ENCODE measurements at places on chromosomes 11 and 22.

GRCh38 chr11:61037441-61038093 is 64.7 kb upstream of the CD5 start:
- peaks cover 6% of the 10 kb centered on the region for H3K4me1 ChIP-seq
- no peak overlapping the region for H3K27ac ChIP-seq
- no peak overlapping the region for H3K4me3 ChIP-seq
- H3K27me3 ChIP-seq, result no peaks in the 10 kb centered on the region
- DNase-seq, result no peak

DNA sequence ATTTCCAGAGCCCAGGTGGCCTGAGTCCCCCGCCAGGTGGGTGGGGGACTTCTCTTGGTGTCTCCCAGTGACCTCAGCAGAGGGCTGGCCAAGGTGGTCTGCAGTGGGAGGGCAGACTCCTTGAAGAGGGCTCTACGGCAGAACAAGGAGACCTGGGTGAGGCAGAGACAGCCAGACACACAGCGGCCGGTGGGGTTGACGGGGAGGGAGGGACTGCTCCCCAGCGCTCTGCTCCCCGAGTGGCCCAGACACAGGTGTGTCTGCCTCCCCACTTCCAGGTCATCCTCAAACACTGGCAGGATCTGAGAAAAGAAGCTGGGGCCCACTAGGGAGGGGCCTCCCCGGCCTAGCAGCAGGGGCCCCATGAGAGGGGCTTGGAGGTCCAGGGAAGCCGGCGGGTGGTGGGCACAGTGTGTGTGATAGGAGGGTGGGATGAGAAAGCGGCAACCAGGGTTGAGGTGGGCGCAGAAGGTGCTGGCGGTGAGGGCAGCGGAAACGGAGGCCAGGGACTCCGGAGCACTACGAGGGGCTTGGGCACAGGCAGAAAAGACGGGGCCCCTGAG is 30.1 kb downstream of the SYT7 start:
- no peak for DNase-seq
- no peak overlapping the region for H3K4me3 ChIP-seq
- no peaks in the 10 kb centered on the region for H3K36me3 ChIP-seq
- H3K4me1 ChIP-seq, result no peaks in the 10 kb centered on the region

GRCh38 chr11:78656984-78657383 is 82.3 kb upstream of the NARS2 start:
- H3K4me3 ChIP-seq, result no peak overlapping the region
- DNase-seq, result no peak
- no peaks in the 10 kb centered on the region for H3K36me3 ChIP-seq
- no peaks in the 10 kb centered on the region for H3K27me3 ChIP-seq
- no peak overlapping the region for H3K27ac ChIP-seq
- H3K4me1 ChIP-seq, result peaks cover 2% of the 10 kb centered on the region

DNA sequence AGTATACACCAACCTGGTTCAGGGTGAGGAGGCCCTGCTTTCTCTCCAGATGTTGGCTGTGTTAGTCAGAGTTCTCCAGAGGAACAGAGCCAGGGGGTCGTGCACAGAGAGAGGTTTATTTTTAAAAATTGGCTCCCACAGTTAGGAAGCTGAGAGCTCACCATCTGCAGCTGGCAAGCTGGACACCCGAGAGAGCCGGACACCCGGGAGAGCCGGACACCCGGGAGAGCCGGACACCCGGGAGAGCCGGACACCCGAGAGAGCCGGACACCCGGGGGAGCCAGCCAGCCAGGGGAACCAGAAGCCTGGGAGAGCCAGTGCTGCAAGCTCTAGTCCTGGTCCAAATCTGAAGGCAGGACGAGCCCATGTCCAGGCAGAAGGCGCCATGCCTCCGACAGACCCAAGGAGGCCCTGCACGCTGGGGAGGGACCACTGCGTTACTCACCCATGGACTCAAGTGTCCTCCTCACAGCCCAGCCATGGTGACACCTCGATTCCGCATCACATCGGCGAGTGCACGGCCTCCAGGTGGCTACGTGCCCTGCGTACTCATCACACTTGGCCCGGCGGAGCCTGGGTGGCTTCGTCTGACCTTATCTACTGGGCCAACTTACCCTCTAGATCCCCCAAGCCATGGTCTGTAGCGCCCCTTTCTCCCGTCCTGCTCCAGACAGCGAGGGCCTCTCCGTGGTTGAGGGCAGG is 99.0 kb downstream of the BRD1 start:
- DNase-seq, result peak; percentile 57
- H3K4me3 ChIP-seq, result no peak overlapping the region
- no peak overlapping the region for H3K27ac ChIP-seq
- no peaks in the 10 kb centered on the region for H3K36me3 ChIP-seq

GRCh38 chr22:46828323-46828900 is 66.0 kb downstream of the TBC1D22A start:
- H3K27ac ChIP-seq, result peak overlapping the region; percentile 97
- no peaks in the 10 kb centered on the region for H3K27me3 ChIP-seq
- no peaks in the 10 kb centered on the region for H3K36me3 ChIP-seq
- H3K4me1 ChIP-seq, result peaks cover 37% of the 10 kb centered on the region

DNA sequence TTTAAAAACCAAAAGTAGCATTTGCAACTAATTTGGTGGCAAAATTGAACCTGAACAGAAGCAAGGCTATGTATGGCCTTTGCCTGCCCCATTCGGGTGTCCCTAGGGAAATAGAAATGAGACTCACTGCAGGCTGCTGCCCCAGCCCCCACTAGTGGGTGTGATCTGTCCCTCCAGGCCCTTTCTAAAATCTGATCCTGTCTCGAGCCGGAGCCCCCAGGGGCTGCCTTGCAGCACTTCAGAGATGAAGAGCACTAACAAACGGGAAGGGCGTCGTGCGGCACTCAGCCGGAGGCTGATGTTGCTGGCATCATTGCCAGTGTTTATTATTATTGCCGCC is 43.2 kb downstream of the CD82 start:
- no peaks in the 10 kb centered on the region for H3K4me1 ChIP-seq
- peaks cover 25% of the 10 kb centered on the region for H3K36me3 ChIP-seq
- H3K27ac ChIP-seq, result no peak overlapping the region
- H3K27me3 ChIP-seq, result no peaks in the 10 kb centered on the region

DNA sequence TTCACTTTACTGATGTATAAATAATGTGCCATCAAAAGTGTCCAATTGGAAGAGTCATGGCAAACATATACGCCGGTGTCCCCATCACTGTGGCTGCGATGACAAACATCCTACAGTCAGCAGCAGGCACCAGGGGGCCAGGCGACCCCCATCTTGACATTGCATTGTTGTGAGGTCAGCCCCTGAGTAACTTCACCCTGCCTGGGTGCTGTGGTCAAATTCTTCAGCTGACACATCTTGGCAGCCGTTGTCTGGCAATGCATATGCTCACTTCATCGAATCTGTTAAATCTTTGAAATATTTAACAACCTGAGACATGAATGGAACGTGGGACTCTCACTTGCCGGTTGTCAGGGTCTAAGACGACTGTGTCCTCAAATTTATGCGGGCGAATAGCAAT is 430.9 kb downstream of the BRD1 start:
- H3K4me3 ChIP-seq, result no peak overlapping the region
- no peak overlapping the region for H3K27ac ChIP-seq
- no peaks in the 10 kb centered on the region for H3K36me3 ChIP-seq

DNA sequence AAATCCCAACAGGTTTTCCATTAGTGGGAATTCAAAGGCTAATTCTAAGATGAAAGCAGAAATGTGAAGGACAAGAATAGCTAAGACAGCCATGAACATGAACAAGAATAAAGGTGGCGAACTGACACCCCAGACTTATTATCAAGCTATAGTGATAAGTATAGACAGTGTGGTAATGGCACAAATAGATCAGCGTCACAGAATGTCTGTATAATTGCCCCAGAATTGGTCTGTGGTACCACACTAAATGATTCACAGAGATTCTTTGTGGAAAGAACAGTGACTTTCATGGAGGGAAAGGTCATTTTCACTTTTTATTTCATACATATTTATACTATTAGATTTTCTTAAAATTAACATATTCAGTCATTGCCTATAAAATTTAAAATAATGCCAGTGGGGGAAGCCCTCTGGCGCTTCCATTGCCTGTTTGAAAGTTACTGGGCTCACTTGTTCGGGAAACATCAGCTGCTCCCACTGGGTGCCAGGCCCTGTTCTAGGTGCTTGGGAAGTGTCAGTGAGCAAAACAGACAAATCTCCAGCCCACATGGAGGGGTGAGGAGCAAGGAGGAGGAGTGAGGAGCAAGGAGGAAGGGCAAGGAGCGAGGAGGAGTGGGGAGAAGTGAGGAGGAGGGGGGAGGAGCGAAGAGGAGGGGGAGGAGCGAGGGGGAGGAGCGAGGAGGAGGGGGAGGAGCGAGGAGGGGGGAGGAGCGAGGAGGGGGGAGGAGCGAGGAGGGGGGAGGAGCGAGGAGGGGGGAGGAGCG is 11.3 kb upstream of the NLRP6 start:
- no peak overlapping the region for H3K4me3 ChIP-seq
- no peak overlapping the region for H3K27ac ChIP-seq
- no peaks in the 10 kb centered on the region for H3K27me3 ChIP-seq
- no peak for DNase-seq
- H3K4me1 ChIP-seq, result no peaks in the 10 kb centered on the region

DNA sequence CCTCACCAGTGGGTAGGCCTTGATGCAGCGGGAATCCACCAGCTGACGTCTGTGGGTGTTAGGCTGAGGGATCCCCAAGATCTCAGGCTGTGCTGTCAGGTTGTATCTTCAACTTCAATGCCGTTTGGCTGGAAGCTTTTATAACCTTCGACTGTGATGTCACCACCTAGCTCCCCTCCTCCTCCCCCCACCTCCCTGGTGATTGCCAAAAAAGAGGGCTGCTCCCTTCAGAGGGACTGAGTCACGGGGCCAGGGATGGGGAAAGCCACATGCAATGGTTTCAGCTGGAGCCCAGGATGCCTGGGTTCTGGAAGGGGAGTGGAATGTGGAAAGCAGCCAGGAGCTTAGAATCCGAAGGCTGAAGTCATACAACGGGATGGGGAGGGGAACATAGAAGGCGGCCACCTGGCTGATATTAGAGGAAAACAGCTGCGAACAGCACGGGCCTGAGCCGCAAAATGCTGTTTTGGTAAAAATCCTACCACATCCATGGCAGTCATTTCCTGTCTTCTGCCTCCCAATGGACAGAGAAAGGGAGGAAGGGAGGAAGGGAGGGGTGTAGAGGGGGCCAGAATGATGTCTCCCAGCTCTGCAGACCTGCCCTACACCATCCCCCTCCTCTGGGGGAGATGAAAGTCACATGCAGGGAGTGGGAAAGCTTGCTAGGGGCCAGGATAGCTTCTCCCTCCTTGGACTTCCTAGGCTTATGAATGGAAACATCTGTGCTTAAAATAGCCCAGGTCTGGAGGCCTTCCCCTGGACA is at the start of gene LRRN4CL:
Gene LRRN4CL (minus strand): TSS at position 110 of the 763 bp plus-strand sequence. CDS start 1,022 bp downstream, outside the sequence.
- no peak for DNase-seq
- H3K4me1 ChIP-seq, result no peaks in the 10 kb centered on the region
- H3K4me3 ChIP-seq, result no peak within 1 kb of the TSS
- peaks cover 21% of the 10 kb centered on the region for H3K36me3 ChIP-seq
- no peak within 1 kb of the TSS for H3K27ac ChIP-seq

DNA sequence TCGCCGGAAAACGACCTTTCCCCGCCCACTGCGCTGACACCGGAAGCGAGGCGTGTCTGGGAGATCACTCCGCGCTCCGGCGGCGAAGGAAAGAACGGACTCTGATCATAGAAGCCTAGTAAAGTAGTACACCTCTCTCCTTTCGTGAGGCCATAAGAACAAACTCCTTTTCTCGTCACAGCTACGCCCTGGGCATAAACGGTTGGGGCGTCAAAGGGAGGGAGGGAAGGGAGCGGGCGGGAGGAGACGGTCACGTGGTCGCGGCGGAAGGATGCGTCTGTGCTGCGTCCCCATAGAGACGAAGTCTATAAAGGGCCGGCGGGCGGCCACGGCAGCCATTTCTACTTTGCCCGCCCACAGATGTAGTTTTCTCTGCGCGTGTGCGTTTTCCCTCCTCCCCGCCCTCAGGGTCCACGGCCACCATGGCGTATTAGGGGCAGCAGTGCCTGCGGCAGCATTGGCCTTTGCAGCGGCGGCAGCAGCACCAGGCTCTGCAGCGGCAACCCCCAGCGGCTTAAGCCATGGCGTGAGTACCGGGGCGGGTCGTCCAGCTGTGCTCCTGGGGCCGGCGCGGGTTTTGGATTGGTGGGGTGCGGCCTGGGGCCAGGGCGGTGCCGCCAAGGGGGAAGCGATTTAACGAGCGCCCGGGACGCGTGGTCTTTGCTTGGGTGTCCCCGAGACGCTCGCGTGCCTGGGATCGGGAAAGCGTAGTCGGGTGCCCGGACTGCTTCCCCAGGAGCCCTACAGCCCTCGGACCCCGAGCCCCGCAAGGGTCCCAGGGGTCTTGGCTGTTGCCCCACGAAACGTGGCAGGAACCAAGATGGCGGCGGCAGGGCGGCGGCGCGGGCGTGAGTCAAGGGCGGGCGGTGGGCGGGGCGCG is at the start of gene ATF4:
Gene ATF4 (plus strand): TSS at position 337 of the 880 bp plus-strand sequence. CDS start 884 bp downstream, outside the sequence.
- H3K27me3 ChIP-seq, result no peaks in the 10 kb centered on the region
- peaks cover 47% of the 10 kb centered on the region for H3K36me3 ChIP-seq
- no peaks in the 10 kb centered on the region for H3K4me1 ChIP-seq
- H3K27ac ChIP-seq, result peak within 1 kb of the TSS; percentile 96
- no peak for DNase-seq

DNA sequence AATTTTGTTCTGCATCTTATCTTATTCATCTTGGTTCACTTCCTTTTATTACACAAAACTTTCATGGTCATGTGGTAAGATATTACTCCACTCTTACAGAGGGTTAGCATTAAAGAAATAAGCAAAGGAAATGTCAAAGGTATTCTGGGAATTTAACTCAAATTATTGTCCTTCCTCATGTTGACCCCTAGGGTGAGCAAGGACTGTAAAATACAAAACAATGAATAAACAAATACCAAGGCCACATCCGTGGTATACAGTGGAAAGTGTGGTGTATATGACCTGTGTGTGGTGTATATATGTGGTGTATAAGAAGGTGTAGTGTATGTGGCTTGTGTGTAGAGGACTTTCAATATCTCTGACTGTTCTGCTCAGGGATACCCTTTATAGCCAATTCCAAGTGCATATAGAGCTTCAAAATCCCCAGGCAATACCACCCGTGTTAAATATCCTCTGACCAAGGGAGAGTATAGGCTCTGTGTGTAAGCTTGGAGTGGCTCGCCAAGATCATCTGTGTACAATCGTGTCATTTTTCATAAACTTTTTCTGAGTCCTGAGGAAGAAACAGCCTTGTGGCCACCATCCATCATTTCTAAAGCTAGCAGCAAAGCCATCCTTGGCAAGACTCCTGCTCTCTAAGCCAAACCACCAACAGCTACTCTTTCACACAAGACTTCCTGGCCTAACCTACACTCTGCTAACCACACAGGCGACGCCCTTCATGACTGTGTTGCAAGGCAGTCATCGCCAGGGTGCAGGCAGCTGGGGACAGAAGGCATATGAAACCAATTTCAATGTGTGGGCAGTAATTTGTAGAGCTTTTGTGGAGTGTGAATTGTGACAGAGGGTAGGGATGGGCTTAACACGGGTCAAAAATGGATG is 548.0 kb downstream of the ETS1 start:
- no peaks in the 10 kb centered on the region for H3K36me3 ChIP-seq
- no peak for DNase-seq
- H3K4me1 ChIP-seq, result peaks cover 14% of the 10 kb centered on the region
- H3K4me3 ChIP-seq, result no peak overlapping the region
- H3K27me3 ChIP-seq, result no peaks in the 10 kb centered on the region
